Ureter (tissue), 1 donor: ENCODE measurements at places on chromosomes 7 and 10. TPM values are rescaled to one million over a fixed set of nuclear protein-coding genes. Genes with fewer than 3 reads are reported as not detected.

INMT gene
- 31.4 TPM for total RNA-seq

- no peak for DNase-seq
Measured at GRCh38 chr7:103119791-103120291, 29.1 kb downstream of the NAPEPLD start.

GRCh38 chr7:107007007-107007891 lies 37.3 kb upstream of the PRKAR2B start:
- DNase-seq = no peak

ASIC3 gene
- 0.34 TPM for total RNA-seq

CAMK2B gene
- not detected for total RNA-seq
